Right renal cortex interstitium (tissue), 3 donors: ENCODE measurements at places on chromosomes 7 and 10.

DNA sequence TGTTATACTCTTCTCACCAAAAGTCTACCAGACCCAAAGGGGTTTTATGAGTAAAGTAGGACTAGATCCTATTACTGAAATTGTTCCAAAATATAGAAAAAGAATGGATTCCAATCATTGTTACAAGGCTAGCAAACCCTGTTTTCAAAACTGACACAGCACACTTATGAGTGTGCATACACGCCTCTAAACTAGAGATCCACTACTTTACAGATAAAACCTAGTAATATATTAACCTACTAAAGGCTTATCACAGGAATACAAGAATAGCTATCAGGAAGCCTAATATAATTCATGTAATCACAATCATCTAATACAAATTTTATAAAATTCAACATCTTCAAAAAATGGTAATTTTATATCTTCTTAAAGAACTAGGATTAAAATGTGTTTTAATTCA, 52.2 kb downstream of the ERCC6 start:
- no peak for DNase-seq

DNA sequence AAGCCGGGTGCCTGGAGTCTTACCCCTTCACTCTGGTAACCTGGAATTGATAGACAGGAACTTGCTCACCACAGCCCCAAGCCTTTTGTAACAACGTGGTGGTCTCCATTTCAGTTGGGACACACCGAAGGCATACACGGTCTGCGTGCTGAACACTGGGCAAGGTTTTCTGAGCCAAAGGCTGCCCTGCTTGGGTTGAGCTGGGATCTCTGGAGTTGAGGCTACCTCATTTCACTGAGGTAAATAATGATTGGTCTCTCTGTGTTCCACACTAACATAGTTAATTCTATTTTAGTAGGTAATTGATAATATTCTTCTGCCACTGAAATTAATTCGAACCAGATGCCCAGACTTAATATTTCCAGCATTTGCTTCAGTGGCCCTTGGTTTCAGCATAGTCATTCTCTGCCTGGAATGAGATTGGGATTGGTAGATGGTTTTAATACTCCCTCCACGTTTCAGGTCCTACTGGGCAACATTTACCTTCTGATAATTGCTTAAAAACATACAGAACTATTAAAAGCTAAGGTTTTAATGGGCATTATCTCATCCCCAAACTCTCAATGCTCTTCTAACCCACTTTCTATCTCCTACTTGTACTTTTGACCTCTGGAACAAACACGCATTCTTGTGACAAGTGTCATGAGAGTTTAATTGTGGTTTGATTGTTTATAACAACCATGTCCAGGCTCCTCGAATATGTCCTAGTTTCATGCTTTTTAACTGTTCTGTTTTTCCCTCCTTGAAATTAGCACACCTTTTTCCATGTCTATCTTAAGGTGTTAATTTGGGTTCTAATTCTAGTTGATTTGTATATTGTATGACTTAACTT, 202.3 kb upstream of the KLF6 start:
- no peak for DNase-seq

DNA sequence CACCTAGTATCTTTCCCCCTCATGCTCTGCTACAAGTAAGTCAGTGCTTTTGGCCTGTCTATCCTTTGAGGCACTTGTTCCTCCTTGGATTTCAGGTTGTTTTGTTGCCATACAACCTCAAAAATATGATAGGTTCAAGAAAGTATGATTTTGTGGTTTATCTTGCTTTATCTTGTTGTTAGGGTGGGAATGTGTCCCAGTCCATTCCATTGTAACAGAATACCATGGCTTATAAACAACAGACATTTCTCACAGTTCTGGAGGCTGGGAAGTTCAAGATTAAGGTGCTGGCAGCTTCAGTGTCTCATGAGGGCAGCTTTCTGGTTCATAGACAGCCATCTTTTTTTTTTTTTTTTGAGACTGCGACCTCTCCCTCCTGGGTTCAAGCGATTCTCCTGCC, 72.1 kb downstream of the TMEM270 start:
- DNase-seq, result no peak

DNA sequence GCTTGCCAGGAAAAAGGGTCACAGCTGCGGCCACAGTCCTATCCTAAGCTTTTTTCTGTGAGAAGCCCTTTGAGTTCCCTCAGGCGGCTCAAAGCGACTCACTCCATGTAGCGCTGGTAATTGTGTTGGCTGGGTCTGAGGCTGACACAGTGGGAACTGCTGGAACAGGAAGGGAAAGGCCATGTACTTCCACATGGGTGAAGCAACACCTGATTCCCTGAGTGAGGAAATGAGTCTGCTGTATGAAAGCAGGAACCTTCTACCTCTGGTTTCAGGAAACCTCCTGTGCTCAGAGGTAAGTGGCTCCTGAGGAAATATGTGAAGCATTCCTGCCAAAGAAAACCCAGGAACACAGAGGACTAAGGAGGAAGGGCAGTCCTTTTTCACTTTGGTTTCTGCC, 734.6 kb upstream of the SORCS1 start:
- DNase-seq, result no peak

- no peak for DNase-seq
Observed at GRCh38 chr10:112763916-112764520, 186.0 kb upstream of the TCF7L2 start.

GRCh38 chr10:77636282-77636966, 1.2 kb downstream of the KCNMA1 start:
- DNase-seq, result no peak

DNA sequence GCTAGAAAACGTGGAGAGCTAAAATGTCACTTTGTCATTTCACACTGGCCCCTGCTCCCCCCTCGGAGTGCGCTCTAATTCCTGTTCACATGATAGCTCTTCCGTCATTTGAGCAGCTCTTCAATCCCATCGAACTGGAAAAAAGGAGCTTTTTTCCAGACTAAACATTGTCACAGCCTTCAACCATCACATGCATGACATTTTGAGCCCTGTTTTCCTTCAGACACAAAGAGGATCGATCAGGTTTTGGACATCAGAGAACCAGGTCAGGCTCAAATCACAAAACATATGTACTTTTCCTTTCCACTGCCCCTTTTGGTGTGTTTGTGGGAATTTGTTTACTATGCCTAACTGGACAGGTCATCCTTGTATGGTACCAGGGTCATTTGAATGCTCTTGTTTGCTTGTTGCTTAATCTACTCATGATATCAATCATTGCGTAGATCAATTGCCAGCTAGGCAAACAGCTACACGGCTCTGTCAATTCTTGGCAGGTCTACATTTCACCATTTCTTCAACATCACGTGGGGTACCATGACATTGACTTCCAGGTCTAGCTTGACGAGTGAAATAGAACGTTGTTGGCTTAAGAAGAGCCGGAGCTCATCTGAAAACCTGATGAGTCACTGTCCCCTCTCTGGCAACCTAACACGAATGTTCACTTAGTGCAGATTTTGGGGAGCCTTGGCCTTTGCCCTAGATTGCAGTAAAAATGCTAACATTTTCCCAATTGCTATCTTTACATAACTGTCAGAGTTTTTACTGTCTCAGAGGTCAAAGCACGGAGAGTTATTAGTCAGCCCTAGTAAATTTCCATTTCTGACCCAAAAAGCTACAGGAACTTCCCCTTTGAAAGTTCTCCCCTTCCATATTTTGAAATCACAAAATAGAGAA, 87.3 kb downstream of the LYZL2 start:
- no peak for DNase-seq

DNA sequence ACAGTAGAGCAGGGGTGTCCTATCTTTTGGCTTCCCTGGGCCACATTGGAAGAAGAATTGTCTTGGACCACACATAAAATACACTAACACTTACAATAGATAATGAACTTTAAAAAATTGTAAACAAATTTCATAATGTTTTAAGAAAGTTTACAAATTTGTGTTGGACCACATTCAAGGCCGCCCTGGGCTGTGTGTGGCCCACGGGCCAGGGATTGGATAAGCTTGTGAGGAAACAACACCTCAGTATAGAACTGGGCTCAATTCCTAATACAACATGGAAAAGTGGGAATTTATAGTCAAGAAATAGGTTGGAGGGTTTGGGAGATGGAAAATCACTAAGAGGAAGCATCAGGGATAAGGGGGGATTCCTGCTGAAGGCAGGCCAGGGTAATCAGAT, 17.7 kb downstream of the ZNF277 start:
- DNase-seq, result no peak

DNA sequence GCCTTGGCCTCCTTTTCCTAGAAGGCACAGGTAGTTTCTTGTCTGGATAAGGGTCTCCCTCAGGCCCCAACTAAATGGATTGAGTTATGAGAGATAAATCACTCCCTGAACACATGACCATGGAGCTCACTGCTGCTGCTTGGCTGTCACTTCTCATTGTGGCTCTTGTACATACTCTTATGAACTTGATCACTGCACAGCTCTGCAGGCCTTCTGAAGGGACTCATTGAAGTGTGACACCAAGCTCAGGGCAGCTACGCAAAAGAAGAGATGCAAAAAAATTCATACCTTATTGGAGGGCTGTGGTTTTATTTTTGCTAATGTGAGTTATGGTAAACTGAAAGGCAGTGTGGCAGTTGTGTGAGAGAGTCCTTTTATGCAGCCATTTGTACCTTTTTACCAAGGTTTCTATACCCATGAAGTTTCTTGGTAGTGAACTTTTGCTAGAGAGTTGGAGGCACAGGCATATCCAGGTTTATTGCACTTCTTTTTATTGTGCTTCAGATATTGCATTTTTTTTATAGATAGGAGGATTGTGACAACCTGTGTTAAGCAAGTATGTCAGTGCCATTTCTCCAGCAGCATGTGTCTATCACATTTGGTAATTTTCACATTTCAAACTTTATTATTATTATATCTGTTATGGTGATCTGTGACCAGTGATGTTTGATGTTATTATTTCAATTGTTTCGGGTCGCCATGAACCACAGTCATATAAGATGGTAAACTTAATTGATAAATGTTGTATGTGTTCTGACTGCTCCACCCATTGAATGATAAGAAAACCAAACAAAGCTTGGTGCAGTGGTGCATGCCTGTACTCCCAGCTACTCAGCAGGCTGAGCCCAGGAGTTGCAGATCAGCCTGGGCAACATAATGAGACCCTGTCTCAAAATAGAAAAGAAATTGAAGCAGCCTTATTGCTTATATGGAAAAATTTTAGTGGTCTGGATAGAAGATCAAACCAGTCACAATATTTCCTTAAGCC, 100.6 kb downstream of the LRRC4 start:
- no peak for DNase-seq

- no peak for DNase-seq
Observed at GRCh38 chr7:66964411-66964810, 31.0 kb downstream of the SBDS start.

GRCh38 chr10:77920495-77920894, 6.1 kb downstream of the DLG5 start:
- DNase-seq, result no peak

- DNase-seq, result no peak
Observed at GRCh38 chr7:1318661-1319060, 86.0 kb downstream of the UNCX start.

GRCh38 chr10:98713586-98713985, 266.9 kb upstream of the HPS1 start:
- no peak for DNase-seq

- no peak for DNase-seq
Observed at GRCh38 chr7:65239707-65240352, 133.8 kb upstream of the ZNF92 start.

DNA sequence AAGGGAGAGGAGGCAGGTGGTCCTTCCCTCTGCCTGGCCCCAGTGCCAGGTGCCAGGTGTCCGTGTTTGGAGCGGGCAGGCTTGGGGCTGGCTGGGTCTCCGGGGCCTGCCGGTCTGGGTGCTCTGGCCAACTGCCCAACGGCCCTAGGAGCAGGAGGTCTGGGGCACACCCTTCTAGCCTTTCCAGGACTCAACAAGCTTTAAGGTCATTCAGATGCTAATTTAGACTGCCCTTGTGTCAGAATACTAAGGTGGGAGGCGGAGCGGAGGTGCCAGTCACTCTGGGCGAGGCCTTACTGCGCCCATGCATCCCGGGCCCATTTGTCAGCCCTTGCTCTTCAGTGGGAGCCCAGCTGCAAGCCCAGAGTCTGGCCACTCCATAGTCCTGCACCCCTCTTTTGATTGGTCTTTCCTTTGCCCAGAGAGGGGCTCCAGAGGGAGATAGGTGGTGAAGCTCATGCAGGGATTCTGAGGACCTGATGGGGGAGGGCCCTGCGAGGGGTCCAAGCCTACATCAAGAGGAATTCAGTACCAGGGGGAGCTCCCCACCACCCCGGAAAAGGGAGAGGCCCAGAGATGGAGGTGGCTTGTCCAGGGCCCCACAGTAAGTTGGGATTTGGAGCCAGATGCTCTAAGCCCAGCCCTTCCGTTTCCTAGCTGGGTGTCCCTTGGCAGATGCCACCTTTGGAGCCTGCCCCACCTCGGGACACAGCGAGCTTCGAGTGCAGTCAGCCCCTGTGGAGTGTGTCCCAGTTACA, 1.3 kb downstream of the PGAM2 start:
- no peak for DNase-seq

GRCh38 chr10:113097036-113097435, 147.0 kb downstream of the TCF7L2 start:
- no peak for DNase-seq

DNA sequence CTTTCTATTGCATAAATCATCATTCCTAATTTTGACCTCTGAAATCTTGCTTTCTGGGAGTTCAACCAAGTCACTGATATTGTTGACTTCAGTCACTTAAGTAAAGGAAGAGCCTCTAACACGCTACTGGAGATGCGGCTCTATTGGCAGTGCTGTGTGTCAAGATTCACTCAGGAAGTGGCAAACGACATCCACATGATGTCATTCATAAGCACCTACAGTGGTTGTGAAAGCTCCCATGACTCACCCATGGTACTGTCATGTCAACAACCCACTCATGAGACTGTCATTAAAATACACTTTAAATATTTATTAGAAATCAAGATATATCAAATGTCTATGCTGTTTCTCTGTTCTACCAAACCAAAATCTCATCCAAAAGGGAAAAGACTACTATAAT, 52.5 kb upstream of the LHFPL3 start:
- DNase-seq, result no peak

DNA sequence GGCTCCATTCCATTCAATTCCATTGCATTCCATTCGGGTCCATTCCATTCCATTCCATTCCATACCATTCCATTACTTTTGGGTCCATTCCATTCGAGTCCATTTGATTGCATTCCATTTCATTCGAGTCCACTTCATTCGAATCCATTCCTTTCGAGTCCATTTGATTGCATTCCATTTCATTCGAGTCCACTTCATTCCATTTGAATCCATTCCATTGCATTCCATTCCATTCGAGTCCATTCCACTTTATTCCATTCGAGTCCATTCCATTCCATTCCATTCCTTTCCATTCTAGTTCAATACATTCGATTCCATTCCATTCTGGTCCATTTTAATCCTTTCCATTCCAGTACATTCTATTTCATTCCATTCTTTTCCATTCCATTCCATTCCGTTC, 334.0 kb downstream of the ZNF33B start:
- no peak for DNase-seq
